ENCODE measurements at places on chromosomes 16 and 17.
A peak's percentile ranks its signal among the peaks of the same experiment; 100 is the strongest.

DNA sequence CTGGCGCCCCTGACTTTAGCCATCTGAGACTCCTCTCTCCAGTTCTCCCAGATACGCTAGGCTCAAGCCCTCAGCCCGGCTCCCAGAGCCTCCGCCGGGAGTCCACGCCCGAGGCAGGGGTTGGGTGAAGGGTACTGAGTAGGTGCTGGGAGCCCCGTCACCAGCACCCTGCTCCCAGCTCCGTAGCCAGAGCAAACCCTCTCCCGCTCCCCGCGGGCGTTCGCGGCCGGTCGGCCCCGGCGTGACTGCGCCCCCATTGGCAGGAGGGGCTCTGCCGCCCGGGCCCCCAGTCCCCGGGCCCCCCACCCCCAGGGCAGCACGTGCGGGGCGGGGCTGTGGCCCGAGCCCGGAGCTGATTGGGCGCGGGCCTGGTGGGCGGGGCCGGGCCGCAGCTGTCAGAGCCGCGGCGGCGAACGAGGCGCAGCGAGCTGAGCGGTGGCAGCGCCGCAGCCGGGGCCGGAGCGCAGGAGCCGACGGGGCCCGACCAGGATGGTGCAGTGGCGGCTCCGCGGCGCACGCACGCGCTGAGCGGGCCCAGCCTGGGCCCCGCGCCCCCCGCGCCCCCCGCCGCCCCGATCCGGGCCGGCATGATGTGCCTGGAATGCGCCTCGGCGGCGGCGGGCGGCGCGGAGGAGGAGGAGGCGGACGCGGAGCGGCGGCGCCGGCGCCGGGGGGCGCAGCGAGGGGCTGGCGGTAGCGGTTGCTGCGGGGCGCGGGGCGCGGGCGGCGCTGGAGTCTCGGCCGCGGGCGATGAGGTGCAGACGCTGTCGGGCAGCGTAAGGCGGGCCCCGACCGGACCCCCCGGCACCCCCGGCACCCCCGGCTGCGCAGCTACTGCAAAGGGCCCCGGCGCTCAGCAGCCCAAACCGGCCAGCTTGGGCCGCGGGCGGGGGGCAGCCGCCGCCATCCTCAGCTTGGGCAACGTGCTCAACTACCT is at the start of gene SPNS2:
TSS of gene SPNS2 (plus strand) at position 421 of the 937 bp plus-strand sequence. CDS start at position 588, 167 bp downstream.
- no peak for DNase-seq

DNA sequence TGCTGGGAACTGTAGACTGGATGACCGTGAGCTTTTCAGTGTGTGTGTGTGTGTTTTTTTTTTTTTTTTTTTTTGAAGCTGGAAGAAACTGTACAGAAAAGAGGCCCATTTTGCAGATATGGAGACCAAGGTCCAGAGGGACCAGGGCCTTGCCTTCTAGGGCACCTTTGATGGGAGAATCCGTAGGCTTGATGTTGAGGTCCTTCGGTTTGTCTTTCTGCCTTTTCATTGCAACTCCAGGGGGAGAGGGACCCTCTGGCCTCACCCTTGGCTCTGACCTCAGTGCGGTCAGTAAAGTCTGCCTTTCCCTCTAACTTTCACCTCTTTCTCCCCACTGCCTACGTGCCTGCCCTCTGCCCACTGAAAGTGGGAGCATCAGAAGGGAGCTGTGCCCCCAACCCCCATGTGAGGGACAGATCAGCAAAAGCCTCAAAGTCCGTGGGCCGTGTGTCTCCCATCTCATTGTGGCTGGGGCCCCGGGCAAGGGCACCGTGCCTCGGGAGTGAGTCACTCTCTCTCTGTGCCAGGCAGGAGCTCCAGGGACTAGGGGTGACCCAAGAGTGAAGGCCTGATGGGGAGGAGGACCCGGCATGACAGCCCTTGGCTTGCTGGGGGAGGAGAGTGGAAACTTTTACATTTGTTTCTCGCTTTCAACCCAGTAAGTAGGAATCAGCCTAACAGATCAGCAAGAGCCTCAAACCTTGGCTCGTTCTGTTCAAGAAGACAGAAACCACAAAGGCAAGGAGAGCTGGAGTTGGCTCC is 123.6 kb downstream of the CMIP start:
- no peak for DNase-seq

- DNase-seq = no peak
Observed at GRCh38 chr17:17938388-17939107, 33.7 kb downstream of the TOM1L2 start.

DNA sequence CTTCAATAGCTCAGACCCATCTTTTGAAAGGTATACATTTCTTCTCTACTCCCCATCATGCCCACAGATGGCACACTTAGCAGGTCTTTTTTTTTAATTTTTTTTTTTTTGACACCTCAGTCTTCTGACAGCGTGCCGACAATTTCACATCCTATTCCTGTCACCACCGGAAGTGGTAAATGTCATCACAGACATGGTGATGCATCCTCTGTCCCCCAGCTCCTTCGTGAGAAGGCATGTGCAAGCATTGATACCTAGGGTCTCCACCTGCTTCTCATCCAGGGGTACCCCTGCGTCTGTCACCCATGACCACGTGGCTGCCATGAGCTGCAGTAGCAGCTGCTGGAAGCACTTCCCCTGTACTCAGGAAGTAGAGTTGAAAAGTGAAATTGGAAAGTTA is 35.6 kb downstream of the ELAC2 start:
- DNase-seq = no peak

DNA sequence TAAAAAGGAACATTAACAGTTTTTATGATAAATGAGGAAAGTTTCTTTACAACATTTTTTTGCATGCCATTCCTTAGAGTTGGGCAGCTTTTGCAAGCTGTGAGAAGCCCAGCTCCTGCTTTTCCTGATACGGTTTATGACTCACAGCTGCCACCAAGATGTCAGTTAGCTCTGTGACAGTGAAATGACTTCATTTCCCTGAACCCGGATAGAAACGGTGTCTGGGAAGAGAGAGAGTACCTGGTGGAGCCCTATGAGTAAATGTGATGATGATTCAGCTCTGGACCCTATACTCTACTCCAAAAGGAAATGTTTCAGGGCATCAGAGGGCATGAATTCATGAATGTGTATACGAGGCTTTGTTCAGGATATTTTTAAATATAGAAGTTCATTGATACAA is 366.3 kb upstream of the HSBP1 start:
- DNase-seq = no peak

DNA sequence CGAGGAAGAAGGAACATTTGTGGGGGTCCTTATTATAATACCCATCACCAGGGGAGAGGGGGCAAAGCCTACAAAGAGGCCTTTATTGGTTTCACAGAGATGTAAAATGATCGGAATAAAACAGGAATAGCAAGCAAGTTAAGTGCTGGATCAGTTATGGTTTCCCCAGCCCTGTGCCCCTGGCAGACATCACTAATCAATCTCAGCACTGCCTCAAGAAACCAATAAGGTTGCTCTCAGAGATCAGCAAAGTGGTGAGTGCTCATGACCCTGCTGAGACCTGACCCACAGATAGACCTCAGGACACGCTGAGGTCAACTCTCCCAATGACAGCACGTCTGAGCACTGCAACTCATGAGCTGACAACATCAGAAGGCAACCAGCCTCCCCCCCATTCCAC is 66.3 kb downstream of the ZNF423 start:
- DNase-seq = no peak

DNA sequence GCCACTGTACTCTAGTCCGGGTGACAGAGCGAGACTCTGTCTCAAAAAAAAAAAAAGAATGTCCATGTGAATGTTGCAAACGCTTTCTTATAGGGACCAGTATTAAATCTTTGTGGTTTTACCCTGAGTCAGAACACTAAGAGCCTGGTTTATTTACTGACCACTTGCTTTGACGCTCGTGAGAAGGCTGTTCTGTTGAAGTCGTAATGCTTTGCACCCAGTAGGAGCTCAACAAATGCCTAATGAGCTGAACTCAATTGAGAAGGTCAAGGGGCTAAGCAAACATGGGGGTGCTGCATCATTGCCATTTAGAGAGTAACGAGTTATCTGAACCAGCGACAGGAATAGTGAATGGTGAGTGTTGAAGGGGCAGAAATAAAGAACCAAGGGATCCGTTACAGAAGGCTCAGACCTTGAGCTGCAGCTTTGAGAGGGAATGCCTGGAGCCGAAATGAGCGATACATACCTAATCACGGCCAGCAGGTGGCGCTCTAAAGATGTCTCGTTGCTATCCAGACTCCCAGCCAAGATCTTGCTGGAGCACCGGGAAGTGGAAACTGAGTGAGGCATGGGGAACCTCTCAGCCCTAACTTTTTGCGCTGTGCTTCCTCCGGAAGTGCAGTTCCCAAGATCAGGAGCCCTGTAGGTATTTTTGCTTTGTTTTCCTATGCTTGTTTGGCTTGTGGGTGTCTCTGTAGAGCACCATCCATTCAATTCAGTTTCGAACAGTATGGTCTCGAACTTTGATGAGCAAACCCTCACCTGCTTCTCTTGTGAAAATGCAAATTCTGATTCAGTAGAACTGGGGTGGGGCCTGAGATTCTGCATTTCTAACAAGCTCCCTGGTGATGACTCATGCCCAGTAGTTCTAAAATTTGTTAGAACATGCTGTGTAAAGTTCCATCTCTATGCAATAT is 12.6 kb upstream of the RNF222 start:
- peak; percentile 34 for DNase-seq

GRCh38 chr16:87054856-87055255 is 262.3 kb downstream of the C16orf95 start:
- DNase-seq = no peak

DNA sequence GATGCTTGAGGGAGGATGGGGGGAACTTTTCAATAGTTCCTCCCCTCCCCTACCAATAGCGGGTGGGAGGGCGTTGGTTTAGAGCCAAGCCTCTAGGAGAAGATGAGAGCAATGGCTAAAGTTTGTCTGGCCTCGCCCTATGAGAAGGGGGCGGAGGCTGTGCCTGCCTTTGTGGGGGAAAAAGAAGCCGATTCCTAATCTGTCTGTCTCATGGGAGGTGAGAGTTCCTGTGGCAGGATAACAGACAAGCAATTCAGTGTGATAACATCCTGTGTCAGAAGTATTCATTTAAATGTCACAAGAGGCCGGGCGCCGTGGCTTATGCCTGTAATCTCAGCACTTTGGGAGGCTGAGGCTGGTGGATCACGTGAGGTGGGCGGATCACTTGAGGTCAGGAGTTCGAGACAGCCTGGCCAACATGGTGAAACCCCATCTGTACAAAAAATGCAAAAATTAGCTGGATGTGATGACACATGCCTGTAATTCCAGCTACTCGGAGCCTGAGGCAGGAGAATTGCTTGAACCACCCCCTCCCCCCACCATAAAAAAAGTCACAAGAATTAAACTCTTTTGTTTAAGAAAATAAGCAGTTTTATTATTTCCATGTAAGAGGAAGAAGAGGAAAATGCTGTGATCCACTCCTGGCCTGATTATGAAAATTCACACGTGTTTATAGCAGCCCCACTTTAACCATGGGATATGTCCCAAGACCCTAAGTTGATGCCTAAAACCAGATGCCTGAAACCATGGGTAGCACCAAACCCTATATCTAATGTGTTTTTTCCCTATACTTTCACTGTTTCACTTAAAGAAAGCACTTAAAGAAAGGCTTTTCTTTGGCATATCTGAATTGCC is 1.7 kb downstream of the SLFN5 start:
- no peak for DNase-seq

- DNase-seq = no peak
Observed at GRCh38 chr17:67520252-67520906, 143.3 kb downstream of the PITPNC1 start.

- no peak for DNase-seq
Observed at GRCh38 chr17:33639103-33639880, 346.2 kb upstream of the ASIC2 start.

DNA sequence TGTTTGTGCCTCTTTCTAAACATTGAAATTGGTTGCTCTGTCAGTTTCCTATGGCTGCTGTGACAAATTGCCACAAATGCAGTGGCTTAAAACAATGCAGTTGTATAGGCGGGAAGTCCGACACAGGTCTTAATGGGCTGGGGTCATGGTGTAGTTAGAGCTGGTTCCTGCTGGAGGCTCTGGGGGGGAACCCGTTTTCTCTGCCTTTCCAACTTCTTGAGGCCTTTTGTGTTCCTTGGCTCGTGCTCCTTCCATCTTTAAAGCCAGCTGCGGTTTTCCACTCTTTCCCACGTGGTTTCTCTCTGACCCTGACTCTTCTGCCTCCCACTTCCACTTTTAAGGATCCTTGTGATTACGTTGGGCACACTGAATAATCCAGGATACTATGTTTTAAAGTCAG is 12.5 kb downstream of the EPN2 start:
- no peak for DNase-seq

- DNase-seq = no peak
Observed at GRCh38 chr17:79982986-79983385, 52.7 kb downstream of the TBC1D16 start.

DNA sequence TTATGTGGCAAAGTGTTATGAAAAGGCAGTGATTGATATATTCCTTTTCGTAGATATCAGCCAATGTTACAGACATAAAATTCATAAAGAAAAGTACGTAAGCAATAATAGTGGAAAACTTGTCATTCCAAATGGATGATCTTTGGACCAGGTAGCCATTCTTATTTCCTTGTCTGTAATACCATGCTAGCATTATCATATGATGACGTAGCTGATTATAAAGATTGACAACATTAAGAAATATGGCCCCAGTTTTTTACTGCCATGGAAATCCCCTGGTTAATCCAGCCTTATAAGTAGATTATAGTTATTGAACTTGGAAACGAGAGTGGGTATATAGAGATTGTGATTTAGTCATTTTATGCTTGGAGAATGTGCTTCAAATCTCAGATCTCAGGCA is 8.8 kb downstream of the TANC2 start:
- DNase-seq = no peak

DNA sequence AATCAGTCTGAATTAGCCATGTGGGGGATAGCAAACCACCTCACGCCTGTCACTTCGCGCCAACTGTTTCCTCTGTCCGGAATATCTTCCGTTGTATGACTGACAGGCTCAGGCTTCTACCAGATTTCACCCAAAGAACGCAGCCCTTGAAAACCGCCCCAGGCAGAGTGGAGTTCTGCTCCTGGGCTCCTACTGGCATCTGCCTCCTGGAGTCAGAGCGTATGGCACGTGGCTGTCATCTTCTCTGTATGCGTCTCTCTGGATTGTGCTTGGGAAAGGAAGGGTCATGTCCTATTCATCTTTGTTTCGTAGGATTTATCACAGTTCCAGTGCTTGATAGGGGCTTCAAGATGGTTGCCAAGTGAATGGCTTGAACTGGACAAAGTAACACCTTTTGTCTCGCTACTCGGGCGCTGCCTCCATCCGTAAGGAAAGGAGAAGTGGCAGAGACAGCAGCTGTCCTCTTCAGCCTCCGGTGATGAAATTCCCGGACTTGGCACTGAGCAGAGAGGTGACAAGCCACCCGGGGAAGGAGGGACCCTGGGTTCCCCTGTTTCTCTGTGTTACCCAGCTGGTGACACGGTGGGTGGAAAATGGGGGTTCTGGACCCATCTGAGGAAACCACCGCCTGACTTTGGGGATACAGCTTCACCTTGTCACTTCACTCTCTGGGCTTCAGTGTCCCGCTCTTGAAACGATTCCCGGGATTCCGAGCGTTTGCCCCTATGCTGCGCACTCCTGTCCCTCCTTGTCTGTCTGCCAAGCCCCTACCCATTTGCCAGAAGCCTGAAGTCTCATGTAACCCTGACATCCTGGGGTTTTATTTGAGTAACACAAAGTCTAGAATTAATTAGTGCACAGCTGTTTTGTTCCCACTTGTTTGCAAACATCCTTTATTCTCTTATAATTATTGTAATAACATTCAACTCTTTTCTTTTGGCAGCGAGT is 13.9 kb downstream of the KIAA0513 start:
- no peak for DNase-seq
